ENCODE measurements at places on chromosomes 3 and 15.
A peak's percentile ranks its signal among the peaks of the same experiment; 100 is the strongest.

DNA sequence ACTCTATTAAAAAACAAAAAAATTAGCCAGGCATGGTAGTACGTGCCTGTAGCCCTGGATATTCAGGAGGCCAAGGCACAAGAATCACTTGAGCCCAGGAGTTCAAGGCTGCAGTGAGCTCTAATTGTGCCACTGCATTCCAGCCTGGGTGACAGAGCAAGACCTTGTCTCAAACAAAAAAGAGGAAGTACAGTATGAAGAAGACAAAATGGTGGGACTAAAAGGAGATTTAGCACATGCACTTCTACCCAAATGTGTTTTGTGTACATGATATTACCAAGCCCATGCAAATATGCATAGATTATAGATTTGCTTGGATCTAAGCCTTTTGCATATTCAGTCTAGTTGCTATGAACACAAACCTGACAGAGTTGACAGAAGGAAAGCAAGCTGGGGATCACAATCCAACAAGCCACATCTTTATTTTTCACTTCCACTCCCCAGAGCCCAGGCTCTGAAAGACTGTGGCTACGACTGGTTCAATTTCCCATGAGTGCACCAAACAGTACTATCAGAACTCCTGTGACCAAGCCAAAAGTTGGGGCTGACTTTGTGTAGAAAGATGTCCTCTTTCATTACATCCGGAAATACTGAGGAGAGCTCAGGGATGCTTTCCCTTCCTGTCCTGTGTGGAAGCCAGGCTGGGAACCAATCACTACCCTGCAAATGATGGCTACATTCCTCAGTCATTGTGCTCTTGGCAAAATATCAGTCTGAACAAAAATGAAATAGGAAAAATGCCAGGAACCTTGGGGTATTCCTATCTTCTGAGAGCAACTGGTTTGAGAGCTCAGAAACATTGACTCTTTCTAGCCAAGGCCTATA, 49.4 kb downstream of the TGM4 start:
- no peak for DNase-seq

- no peak for DNase-seq
Observed at GRCh38 chr3:15846606-15847005, 48.8 kb upstream of the ANKRD28 start.

DNA sequence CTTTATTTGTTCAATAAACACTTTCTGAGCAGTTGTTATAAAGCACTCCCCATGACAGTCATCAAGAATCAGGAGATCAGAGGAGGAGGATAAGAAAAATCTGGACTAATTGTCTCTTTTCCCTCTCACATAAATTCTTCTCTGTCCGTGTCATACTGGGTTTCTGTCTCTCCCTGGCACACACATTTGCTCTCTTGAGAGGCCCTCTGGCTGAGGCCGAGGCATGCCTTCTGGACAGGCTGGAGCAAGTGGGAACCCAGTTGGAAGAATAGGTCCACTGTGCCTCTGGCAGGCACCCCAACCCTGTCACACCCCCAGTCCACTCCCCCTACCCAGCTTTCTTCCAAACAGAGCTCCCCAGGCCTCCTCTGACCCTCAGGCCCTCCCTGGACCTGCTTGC, 315.8 kb downstream of the UACA start:
- no peak for DNase-seq

- no peak for DNase-seq
Observed at GRCh38 chr3:48897460-48898376, 964 bp downstream of the SLC25A20 start.

GRCh38 chr3:195757438-195757770, 36.6 kb downstream of the MUC20 start:
- DNase-seq: no peak

DNA sequence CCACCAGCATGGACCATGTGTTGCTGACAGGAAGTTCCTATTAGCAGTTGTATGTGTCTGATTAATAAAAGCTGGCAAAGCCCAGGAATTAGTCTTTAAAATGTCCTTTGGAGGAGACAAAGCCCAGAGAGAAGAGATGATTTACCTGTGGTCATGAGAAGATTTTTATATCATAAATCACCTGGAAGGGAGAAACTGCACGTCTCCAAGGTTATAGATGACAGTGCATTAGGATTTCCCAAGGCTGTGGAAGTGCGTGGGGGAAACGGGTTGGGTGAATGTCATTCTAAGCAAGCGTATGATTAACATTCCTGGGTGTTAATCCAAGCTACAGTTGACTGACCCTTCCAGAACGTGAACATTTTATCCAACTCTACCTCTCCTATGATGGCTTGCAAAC, 76.6 kb downstream of the SLC6A11 start:
- no peak for DNase-seq

- DNase-seq: no peak
Observed at GRCh38 chr3:52710512-52710911, 4.6 kb downstream of the SPCS1 start.

- no peak for DNase-seq
Observed at GRCh38 chr3:39727415-39727814, 82.0 kb upstream of the MYRIP start.

- no peak for DNase-seq
Observed at GRCh38 chr3:97959872-97960271, 12.4 kb downstream of the RIOX2 start.

GRCh38 chr15:59657635-59658125, 365 bp upstream of the GTF2A2 start:
- DNase-seq: no peak

- no peak for DNase-seq
Observed at GRCh38 chr3:187919048-187919447, 173.8 kb upstream of the BCL6 start.

DNA sequence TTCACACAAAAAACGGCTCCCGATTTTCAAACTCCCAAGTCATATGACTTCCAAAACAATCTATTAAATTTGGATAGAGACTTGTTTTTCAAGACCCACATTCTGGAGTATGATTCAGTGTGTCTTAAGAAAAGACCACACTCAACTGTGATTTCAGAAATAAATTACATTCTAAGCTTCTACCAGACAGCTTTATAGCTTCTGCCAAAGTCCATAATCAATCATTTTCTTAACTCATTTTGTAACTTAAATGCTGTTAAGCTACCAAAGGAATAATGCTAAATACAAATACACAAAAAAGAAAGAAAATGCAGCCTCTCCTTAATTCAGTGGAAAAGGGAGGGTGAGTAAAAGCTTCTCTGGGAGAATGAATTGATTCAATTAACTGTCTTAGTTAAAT, 192.3 kb upstream of the P2RY1 start:
- no peak for DNase-seq

DNA sequence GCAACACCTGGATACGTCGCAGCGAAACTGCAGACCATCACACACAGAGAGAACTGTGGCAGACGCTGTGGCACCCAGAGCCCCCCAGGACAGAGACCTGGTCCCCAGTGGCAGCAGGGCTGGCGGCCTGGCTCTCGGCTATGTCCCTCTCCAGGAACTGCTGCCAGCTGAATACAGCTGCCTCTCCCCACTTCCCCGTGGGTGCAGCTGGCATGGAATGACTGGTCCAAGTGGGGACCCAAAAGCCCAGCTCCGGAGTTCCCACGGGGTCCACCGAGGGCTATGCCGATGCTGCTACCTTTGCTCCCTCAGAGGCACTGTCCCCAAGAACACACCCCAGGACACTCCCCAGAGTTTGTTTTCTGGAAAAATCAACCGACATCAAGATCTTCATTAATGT, 67.8 kb upstream of the GATA2 start:
- no peak for DNase-seq

DNA sequence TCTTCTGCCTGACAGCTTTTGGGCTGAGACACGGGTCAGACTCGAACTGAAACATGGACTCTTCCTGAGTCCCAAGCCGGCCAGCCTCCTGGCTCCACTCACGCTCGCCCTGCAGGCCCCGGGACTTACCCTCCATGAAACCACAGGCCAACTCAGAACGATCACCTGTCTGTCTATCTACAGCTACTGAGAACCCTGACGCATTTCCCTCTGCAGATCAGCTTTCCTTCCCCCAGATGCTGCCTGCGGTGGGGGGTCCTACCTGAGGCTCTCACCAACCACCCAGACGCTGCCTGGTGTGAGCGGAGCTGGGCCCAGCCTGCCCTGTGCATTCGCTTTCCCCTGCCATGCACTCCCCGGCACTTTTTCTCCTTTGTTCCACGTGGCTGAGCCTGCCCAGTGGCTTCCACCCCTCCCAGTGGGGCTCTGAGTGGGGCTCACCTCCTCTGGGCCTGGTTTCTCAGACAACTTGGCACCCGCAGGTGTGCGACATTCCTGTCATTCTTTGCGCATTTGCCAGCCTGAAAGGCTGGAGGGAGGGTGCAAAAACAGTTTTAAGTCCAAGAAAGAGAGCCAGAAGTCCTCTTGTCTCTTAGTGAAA, 60.2 kb downstream of the PLXNA1 start:
- DNase-seq: no peak

- DNase-seq: no peak
Observed at GRCh38 chr3:27290760-27291159, 78.4 kb downstream of the NEK10 start.

- no peak for DNase-seq
Observed at GRCh38 chr3:78029775-78030174, 989.9 kb downstream of the ROBO2 start.

DNA sequence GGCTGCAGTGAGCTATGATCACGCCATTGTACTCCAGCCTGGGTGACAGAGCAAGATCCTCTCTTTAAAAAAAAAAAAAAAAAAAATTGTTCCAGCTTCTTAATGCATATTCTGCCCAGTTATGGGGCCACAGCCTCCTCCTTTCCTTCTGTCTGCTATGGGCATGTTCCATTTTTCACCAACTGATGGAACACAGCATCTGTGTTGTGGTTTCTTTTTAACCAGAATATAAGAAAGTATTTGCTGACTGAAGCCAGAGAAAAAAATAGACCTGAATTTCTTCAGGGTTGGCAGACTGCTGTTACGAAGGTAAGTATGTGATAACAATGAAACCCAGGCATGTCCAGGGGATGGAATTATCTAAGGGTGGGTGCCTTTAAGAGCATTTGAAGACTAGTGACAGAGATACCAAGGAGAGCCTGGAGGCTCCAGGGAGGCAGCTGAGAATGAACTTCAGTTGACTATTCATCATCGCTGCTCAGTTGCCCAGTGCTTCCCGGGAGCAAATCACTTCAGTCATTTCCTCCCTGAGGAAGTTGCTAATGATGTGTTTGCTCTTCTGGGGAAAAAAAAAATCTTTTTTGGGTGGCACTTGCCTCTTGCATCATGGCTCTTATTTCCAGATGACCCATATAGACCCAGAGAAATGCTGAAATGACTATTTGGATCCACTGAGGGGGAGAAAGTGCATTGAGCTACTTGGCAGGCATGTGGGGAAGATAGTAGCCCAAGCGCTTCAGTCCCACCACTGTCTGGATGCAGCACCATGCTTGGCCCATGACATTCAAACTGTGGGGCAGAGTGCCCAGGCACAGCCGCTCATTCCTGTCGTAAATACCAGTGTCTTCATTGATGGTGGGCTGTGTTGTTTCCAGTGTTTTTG, 14.5 kb downstream of the NCBP2 start:
- DNase-seq: no peak

- DNase-seq: no peak
Observed at GRCh38 chr3:7146529-7146928, 285.6 kb downstream of the GRM7 start.

DNA sequence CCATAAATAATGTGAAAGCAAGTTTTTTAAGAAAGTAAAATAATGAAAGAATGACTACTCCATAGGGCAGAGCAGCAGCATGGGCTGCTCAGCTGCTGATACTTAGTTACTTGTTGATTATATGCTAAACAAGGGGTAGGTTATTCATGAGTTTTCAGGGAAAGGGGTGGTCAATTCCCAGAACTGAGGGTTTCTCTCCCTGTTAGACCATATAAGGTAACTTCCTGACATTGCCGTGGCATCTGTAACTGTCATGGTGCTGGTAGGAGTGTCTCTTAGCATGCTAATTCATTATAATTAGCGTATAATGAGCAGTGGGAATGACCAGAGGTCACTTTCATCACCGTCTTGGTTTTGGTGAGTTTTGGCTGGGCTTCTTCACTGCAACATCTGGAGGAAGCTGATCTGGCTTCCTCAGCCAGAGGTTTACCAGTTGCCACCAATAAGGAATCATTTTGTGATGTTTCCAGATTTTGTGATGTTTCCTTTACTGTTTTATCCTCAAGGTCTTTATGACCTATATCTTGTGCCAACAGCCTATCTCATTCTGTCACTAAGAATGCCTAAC, 121.8 kb upstream of the CHL1 start:
- DNase-seq: no peak

- DNase-seq: peak; percentile 89
Observed at GRCh38 chr3:182389071-182389815, 404.1 kb upstream of the ATP11B start.

DNA sequence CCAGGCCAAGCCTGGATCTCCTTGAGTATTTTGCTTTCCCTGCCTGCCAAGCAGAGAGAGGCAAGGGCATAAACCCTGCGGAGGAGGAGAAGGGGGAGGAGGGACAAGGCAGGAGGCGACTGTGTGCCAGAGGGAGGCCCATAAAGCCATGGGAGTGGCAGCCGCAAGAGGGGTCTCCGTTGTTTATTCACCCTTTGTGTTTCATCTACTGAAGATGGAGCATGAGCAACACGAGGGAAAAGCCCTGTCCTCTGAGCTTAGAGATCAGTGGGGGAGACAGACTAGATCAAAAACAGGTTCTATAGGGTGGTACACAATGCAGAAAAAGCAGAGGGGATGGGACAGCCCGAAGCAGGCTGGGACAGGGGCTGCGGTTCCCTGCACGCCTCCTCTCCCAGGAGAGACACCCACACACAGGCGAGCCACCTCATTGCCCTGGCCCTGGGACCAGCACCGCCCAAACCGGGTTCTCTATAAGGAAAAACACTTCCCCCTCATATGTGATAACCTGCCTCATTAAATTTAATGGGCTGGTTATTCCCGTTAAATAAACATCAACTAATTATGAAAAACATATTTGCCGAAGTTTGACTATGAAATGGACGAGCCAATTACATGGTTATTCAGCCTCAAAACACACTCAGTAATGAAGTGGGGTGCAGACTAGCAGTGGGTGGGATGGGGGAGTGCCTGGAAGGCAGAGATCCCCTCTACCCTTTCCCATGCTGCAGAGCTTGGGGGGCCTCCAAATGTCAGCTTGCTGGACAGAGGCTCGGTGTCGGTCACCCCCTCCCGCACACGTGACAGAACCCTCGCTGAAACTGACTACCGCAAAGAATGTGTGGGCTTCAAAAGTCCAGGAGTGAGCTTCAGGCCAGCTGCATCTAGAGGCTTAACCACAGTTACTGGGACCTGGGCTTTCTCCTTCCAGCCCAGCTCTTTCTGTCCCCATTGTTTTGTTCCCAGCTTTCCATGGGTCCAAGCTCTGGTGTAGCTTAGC, 14.2 kb upstream of the PLXNA1 start:
- no peak for DNase-seq

DNA sequence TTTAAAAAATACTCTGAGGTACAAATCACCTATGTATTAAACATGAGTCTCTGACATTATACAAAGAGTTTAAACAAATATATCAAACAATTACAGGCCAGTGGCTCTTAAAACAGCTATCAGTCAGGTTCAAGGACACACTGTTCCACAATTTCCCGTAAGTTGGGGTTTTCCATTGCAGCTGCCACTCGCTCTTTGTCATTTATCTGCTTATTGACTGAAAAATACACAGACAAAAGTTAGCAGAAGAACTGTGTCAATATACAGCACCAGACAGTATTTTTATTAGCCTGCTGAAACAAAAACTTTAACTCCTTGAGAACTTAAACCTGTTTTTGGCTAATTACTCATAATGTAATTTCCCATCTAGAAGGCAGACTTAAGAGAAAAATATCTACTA, 20.8 kb downstream of the CIAO2A start:
- DNase-seq: no peak

Measured in NCI-H345 (cell line).